ENCODE measurements at places on chromosomes 2 and 18.
A peak's percentile ranks its signal among the peaks of the same experiment; 100 is the strongest.

DNA sequence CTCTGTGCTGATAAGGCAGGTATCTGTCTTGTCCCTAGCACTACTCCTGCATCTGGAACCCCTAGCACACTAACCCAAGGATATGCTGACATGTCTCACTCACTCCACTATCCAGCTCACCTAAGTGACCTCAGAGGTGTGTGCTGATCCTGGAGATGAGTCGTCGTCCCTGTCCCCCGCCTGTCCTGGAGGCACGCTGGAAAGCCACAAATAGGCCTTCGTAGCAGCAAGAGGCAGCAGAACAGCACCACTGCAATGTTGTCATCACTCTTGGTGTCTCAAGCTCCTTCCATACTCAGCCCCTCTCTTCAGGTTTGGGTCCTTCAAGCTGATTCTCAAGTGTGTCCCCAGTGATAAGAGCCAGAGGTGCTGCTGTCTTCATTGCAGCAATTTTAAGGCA lies 73.0 kb upstream of the ITGA6 start:
- no peak for DNase-seq

GRCh38 chr2:100427627-100428258 lies 10.3 kb upstream of the CHST10 start:
- DNase-seq: peak; percentile 27

DNA sequence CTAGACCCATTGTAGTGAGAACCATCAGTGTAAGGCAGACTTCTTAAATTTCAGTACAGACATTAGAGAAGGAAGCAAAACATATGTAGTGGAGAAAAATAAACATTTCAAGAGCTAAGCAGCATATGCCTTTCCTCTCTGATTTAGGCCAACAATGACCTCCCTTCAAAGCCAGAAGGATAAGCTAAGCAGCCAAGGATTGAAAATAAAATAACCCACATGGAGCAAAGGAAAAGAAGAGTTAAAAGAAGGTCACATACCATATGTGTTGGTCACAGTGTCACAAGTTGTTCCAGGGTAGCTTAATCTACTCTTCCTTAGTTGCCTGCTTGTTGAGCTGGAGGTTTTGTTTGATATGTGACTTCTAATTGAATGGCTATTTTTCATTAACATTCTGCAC lies 15.6 kb upstream of the LAMA1 start:
- DNase-seq: no peak

DNA sequence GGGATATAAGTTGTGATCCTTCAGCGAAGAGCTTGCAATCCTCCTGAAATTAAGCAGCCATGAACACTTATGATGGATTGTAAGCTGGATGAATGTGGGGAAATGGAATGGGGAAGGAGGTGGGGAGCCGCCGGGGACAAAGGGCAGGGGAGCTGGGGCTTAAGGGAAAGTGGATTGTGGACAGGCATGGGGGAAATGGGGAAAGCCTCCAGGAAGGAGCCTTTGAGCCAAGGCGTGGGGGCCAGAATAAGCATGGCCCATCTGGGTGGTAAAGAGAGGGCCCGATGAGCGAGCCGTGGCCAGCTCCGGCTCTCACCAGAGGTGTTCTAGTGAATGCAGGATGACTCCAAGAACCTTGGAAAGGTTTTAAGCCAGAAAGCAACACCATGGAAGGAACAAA lies 124.0 kb downstream of the SMAD7 start:
- no peak for DNase-seq

- no peak for DNase-seq
These were observed 578.6 kb upstream of the CHAC2 start for GRCh38 chr2:53188851-53189510.

GRCh38 chr2:60840880-60841279 lies 40.5 kb upstream of the REL start:
- peak; percentile 23 for DNase-seq

DNA sequence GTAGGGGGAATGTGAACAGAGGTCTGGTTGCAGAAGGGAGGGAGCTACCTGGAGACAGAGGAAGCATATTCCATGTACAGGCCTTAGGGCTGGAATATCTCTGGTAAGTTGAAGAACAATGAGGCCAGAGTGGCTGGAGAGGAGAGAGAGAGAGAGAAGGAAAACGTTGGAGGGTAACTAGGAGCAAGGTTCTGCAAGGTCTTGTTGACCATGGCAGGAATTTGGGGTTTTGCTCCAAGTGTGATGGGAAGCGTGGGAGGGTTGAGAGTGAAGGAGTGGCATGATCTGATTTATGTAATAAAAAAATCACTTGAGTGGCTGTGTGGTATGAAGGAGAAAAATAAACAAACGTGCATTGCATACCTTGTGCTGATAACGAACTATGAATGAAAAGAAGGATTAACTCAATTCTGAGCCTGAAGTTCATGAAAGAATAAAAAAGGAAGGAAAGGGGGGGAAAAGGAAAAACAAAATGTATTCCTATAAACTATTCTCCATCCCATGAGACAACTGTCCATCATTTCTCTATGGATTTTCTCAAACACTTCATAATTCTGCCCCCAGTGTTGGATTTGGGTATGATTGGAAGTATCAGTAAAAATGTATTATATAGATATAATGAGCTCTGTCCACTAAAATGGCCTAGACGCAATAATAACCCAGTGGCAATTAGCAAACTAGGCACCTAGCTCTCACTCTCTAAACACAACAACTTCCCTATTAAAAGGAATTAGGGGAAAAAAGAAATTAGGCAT lies 59.7 kb upstream of the PMAIP1 start:
- DNase-seq: no peak

DNA sequence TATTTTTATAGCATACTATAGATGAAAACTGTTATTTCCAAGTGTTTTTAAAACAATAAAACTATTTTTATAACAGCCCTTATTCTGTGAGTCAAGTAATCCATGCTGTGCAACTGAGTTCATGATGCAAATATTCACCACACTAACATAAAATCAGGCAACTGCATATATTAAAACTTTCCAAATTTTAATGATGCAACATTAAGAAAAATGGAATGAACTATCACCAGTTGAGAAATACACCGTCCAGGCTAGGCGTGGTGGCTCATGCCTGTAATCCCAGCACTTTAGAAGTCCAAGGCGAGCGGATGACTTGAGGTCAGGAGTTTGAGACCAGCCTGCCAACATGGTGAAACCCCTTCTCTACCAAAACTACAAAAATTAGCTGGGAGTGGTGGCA lies 114.5 kb downstream of the CDH2 start:
- DNase-seq: no peak

DNA sequence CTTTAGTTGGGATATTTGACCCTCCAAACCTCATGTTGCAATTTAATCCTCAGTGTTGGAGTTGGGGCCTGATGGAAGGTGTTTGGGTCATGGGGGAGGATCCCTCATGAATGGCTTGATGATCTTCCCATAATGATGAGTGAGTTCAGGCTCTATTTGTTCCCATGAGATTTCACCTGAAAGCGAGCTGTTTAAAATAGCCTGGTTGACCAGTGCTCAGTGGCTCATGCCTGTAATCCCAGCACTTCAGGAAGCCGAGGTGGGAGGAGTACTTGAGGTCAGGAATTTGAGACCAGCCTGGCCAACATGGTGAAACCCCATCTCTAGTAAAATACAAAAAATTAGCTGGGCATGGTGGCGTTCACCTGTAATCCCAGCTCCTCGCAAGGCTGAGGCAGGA lies 14.9 kb upstream of the PSME4 start:
- DNase-seq: no peak

DNA sequence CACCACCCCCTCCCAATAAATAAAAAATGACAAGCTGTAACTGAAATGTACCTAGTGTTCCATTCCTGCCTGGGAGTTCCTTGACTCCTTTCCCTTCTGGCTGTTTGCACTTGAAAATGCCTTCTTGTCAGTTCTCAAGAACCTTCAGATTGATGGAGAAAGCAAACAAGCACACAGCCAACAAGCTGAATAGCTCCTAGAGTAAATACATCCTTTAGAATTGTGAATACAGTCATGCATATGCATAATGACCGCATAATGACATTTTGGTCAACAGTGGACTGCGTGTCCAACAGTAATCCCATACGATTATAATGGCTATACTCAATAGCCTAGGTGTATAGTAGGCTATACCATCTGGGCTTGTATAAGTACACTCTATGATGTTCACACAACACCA lies 97.0 kb downstream of the LYPD6 start:
- no peak for DNase-seq

GRCh38 chr2:201263779-201264178 lies 3.4 kb downstream of the CASP8 start:
- DNase-seq: no peak

DNA sequence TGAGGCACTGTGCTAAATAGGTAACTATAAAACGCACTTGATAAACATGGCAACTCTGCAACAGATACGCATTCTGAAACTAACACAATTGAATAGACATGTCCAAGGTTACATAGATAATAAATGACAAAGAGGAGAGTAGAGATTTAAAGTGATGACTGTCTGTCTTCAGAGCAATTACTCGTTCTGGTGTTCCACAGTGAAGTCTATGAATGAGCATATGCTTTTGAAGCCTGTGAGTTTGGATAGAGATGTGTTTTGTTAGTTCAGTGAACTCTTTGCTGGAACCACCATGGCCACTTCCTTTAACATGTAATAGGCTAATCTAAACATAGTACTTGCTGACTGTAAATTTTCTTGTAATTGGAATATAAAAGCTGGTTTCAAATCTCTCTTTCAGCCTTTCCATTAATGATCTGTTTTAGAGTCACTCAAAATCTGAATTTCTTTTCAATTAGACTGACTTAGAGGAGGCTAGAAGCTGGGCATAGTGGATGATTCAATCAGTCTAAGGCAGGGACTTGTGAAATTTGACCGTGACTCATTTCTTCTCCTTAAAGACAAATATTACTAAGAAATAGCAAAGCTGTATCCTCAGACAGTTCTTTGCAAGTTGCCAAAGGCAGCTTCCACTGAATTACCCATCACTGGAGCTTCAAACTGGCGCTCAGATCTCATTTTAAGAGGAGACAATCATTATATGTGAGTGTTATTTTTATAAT lies 1130.1 kb upstream of the CELF4 start:
- no peak for DNase-seq

GRCh38 chr2:39080152-39080551 lies 40.7 kb downstream of the SOS1 start:
- DNase-seq: no peak

GRCh38 chr2:234414596-234414995 lies 82.3 kb downstream of the ARL4C start:
- no peak for DNase-seq

- no peak for DNase-seq
These were observed 1.9 kb downstream of the CCDC68 start for GRCh38 chr18:54957296-54957832.

GRCh38 chr2:179745635-179746256 lies 115.7 kb downstream of the ZNF385B start:
- DNase-seq: no peak

GRCh38 chr2:41610501-41611190 lies 437.2 kb upstream of the PKDCC start:
- no peak for DNase-seq

DNA sequence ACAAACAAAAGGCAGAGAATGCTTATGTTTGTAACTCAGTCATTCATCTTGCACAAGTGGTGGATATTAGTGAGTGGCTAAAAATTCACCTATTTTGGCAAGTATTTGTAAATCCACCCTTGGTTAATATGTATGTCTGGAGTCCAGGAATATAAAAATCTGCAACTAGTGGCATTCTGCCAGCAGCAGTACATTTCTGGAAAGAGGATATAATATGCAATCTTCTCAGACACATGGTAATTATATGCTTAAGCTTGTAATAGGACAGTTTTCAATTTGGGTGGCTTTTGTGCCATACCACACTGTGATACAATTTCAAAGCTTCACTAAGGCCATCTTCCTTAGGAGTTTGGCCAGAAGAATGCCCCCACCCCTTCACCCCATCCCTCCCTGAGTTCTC lies 693.3 kb downstream of the MBD2 start:
- no peak for DNase-seq

DNA sequence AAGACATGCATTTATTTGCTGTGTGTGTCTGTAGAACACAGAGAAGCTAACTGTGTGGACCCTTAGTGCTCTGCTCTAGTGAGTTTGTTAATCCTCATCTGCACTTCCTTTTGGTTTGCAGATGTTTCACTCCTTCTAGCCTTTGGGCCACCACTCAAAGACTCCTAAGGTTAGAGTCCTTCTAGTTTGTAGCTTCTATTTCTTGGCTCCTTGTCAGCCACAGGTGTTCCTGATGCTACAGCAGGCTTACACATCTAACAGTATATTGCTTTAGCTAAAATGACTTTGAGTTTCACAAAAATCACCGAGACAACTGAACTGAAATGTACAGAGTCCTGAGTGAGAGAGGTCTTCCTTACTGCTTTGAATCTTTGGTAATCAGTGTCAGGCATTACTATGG lies 551.4 kb downstream of the NRXN1 start:
- no peak for DNase-seq

DNA sequence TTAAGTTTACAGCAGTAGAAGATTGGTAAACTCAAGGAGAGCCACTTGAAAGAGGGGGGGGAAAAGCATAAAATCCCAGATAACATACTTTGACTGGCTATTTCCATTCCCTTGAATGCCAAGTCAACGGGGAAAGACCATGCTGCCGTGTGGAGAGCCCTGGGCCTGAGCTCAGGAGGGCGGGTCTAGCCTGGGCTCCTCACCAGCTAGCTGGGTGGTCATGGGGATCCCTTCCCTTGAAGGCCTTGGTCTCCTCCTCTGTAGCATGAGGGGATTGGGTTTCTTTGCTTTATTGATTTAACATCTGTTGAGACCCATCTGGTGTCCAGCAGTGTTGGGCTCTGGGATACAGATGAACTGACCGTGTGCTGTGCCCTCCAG lies 35.0 kb downstream of the TEX51 start:
- no peak for DNase-seq

GRCh38 chr18:48554610-48555400 lies 16.0 kb downstream of the CTIF start:
- no peak for DNase-seq

- DNase-seq: no peak
These were observed 1474.0 kb upstream of the ACVR2A start for GRCh38 chr2:146370826-146371225.

GRCh38 chr2:122737429-122738077 lies 982.1 kb downstream of the TSN start:
- DNase-seq: no peak

- DNase-seq: no peak
These were observed 39.7 kb upstream of the NEDD4L start for GRCh38 chr18:58004317-58004716.

DNA sequence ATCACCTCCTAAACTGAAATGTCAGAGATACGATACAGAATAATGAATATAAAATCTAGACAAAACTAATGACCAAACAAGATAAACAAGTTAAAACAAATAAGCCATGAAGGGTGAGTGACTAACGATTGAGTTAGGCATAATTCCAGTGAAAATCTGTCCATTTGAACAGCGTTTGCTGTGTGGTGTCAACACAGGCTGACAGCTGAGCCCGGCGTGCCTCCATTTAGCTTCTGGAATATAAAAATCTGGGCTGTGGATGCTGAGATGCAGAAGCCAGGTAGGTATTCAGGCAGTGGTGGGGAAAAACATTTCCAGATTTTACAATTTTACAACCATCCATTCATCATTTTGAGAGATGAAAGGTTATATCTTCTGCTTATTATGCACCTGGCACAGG lies 2041.4 kb upstream of the CELF4 start:
- DNase-seq: no peak

- no peak for DNase-seq
These were observed 96.7 kb upstream of the COPS8 start for GRCh38 chr2:236988690-236989624.

Data from NCI-H526 (cell line).